ENCODE measurements at places on chromosomes 6 and 20.
A peak's percentile ranks its signal among the peaks of the same experiment; 100 is the strongest.

DNA sequence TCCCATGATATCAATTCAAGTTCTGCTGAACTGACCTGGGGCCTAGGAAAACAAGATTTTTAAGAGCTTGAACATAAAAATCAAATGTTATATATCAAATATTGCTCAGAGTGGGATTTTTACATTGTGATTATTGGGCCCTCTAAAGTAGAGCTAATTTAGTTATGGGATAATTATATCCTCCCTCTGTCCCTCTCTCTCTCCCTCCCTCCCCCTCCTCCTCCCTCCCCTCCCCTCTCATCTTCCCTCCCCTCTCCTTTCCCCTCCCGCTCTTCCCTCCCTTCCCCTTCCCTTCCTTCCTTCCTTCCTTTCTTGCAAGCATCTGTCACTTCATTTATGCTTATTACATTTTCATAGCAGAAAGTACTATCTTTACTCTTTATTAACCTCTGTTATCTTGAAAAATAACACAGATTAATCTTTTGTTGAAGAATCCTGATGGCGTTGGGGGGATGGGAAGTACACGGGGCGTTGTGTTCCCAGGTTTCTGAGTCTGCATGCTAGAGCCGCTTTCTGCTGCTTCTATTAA is 32.8 kb downstream of the KIF25 start:
- H3K4me3 ChIP-seq = no peak overlapping the region
- no peaks in the 10 kb centered on the region for H3K36me3 ChIP-seq
- H3K27me3 ChIP-seq = no peaks in the 10 kb centered on the region
- no peaks in the 10 kb centered on the region for H3K4me1 ChIP-seq
- peak; percentile 49 for DNase-seq

DNA sequence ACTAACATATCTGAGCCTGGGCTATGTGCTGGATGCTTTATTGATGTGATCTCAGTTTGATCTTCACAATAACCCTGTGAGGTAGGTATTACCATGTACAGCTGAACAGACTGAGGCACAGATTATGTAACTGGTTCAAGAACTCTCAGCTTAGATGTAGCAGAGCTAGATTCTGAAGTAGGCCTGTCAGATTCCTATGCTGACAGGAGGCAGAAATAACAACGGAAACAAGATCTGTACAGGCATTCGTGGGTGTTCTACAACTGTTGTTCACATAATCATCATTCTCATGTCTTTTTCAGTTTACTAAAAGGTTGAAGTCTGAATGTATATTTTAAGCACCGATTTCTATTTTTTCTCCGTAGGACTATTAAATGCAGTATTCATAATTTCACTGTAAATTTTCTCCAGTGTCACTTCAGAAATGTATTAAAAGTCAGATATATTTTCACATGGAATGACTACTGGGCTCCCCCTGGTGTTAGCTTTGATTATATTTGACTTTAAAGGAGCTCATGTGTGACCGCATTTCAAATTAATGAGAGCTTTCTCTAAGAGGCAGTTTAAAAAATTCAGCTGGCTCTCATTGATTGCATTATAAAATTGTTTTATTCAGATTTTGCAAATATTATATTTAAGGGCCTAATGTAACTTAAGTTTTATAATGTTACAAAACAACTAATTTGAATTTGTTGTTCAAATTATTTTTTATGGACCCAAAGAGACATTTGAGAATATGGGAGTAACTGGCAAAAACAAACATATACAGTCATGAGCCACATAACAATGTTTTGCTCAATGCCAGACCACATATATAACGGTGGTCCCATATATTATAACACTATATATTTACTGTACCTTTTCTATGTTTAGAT is 36.4 kb upstream of the SLC17A4 start:
- no peaks in the 10 kb centered on the region for H3K36me3 ChIP-seq
- DNase-seq = no peak

- H3K27me3 ChIP-seq = no peaks in the 10 kb centered on the region
- H3K4me1 ChIP-seq = no peaks in the 10 kb centered on the region
- no peak overlapping the region for H3K4me3 ChIP-seq
Observed at GRCh38 chr20:431012-431904, 23.2 kb downstream of the RBCK1 start.

DNA sequence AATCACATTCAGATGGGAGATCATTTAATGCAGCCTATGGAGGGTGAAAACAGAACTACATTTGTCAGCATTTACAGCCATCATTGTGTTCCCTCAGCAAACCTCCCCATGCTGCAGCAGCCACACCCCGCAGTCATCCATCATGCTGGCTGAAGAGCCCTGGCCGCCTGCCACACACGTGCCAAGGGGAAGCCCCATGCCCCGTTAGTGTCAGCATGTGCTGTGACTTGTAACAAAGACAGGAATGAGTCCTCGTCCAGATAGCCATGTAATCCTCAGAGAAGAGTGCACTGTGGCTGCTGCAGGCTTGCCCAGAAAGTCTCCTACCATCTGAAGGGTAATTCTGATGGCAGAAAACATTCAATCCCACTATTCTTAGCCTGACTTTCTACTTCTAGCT is 1097.8 kb downstream of the KIF16B start:
- H3K27ac ChIP-seq = no peak overlapping the region
- H3K4me3 ChIP-seq = no peak overlapping the region
- no peaks in the 10 kb centered on the region for H3K27me3 ChIP-seq

DNA sequence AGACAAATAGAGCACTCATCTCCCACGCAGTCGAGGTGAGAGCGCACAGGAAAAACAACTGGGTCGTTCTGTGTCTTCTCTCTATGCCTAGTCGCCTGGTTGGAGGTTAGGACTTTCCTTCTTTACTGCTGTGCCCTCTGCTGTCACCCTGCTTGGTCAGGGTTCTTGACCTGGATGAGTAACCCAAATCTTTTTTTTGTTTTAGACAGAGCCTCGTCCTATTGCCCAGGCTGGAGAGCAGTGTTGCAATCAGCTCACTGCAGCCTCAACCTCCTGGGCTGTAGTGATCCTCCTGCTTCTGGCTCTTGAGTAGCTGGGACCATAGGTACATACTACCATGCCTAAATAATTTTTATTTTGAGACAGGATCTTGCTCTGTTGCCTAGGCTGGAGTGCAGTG is 24.5 kb downstream of the PRPF6 start:
- H3K4me1 ChIP-seq = no peaks in the 10 kb centered on the region
- DNase-seq = no peak
- H3K36me3 ChIP-seq = peaks cover 73% of the 10 kb centered on the region
- no peaks in the 10 kb centered on the region for H3K27me3 ChIP-seq

- no peaks in the 10 kb centered on the region for H3K27me3 ChIP-seq
- no peaks in the 10 kb centered on the region for H3K36me3 ChIP-seq
- H3K4me1 ChIP-seq = no peaks in the 10 kb centered on the region
- DNase-seq = peak; percentile 60
Observed at GRCh38 chr20:57619051-57619831, 985 bp downstream of the ZBP1 start.

- H3K4me1 ChIP-seq = no peaks in the 10 kb centered on the region
- no peak for DNase-seq
- H3K27me3 ChIP-seq = no peaks in the 10 kb centered on the region
- no peak overlapping the region for H3K4me3 ChIP-seq
- H3K27ac ChIP-seq = no peak overlapping the region
- H3K36me3 ChIP-seq = peaks cover 11% of the 10 kb centered on the region
Observed at GRCh38 chr6:25511376-25511775, 140.6 kb upstream of the SCGN start.

GRCh38 chr6:7431674-7432390 is 42.2 kb downstream of the RIOK1 start:
- no peaks in the 10 kb centered on the region for H3K36me3 ChIP-seq
- no peaks in the 10 kb centered on the region for H3K4me1 ChIP-seq
- DNase-seq = no peak

DNA sequence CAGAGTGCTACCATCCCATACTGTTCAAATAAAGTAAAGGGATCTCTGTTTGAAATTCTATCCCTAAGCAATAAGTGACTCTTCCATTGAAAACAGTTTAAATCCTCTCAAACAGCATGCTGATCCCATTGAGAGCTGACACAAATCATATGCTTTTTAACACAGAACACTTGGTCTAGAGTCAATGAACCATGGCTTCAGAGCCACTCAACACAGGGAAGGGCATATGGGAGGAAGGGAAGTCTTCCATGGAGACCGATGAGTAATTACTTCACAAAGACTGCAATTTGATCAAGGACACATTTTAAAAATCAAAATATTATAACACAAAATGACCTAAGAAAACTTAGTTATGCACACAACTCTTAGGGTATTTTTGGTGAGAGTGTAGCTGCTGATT is 1073.0 kb upstream of the MAP3K7 start:
- no peak overlapping the region for H3K4me3 ChIP-seq
- no peak overlapping the region for H3K27ac ChIP-seq
- no peaks in the 10 kb centered on the region for H3K36me3 ChIP-seq
- H3K4me1 ChIP-seq = no peaks in the 10 kb centered on the region
- no peak for DNase-seq
- no peaks in the 10 kb centered on the region for H3K27me3 ChIP-seq

Measured in right atrium auricular region (tissue), 2 donors.